ENCODE measurements at places on chromosomes 16 and 17.

DNA sequence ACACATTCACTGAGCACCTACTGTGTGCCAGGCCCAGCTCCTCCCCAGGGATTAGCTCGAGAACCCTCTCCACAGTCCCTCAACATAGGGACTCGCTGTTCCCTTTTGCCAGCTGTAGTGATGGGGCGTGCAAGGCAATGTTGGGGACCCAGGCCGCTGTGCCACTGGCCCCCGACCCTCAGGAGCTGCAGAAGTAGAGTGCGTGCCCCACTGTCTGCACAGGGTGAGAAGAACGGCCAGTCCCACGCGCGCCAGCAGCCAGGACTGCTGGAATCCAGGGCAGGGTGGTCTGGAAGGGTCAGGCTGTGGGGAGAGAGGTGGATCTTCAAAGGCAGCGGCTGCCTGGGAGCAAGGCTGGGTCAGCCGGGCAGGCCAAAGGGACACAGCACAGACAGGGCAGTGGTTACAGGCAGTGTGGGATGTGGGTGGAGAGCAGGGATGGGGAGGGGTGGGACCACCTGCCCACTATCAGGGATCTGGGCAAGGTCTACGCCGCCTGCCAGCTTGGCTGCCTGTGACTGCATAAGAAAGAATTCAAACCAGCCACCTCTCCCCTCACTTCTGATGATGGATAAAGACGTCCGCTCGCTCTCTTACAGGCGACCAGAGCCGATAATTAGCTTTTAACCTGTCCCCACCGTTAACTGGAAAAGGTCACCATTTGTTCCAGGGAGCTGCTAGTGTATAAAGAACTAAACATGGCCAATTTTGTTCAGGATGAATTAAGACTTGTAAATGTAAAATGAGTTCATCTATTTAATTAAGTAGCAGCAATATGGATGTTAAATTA, 86.7 kb upstream of the GSE1 start:
- no peak for DNase-seq

DNA sequence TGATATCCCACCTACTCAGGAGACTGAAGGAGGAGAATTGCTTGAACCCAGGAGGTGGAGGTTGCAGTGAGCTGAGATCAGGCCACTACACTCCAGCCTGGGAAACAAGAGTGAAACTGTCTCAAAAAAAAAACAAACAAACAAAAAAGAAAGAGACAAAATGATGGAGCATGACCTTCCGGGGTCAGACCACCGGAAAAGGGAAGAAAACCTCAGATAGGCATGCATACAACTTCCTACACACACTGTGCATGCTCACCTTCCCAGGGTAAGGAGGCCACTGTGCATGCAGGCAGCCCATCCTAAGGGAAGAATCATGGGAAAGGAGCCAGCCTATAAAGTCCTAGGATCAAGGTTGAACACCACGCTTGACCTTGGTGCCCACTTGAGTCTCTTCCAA, 9.6 kb upstream of the MAPK3 start:
- DNase-seq = no peak

DNA sequence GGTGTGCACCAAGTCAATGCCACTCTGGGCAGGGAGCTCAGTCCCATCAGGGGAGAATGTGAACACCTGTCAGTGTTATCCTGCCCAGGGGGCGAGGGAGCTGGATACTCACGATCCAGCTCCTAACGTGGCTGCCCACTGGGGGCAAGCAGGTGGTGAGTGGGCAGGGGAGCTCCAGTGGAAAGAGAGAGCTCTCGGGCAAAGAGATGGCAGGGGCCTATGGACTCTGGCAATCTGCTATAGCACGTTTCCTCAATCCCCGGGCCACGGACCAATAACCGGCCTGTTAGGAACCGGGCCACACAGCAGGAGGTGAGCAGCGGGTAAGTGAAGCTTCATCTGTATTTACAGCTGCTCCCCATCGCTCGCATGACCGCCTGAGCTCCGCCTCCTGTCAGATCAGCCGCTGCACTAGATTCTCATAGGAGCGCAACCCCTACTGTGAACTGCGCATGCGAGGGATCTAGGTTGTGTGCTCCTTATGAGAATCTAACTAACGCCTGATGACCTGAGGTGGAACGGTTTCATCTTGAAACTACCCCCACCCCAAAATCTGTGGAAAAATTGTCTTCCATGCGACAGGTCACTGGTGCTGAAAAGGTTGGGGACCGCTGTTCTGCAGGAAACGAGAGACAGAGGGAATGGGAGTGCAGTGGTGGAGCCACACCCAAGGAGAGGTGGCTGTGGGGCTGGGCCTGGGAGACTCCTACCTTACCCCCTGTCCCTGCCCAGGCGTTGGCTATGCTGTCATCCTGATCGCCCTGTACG, 15.6 kb downstream of the SLC6A2 start:
- DNase-seq = peak; percentile 3

- peak; percentile 79 for DNase-seq
Observed at GRCh38 chr16:88558457-88559442, 11.5 kb upstream of the ZC3H18 start.

- no peak for DNase-seq
Observed at GRCh38 chr17:47295874-47296255, 27.9 kb upstream of the EFCAB13 start.

DNA sequence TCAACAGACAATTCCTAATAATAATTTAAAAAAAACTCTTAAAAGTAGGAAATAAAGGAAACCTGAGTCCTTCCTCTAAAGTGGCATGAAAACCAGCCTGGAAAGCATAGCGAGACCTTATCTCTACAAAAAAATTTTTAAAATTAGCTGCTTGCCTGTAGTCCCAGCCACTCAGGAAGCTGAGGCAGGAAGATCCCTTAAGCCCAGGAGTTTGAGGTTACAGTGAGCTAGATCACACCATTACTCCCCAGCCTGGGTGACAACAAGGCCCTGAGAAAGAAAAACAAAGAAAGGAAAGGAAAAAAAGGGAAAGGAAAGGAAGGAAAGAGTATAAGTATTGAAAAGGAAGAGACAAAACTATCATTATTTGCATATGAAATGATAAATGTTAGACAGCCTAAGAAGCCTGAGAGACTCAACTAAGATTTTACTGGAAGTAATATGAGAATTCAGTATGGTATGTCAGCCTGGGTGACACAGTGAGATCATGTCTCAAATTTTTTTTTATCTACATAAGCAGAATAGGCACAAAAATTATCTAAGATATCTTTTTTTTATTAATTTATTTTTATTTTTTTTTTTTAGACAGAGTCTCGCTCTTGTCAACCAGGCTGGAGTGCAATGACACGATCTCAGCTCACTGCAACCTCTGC, 113.0 kb downstream of the GOSR1 start:
- no peak for DNase-seq

DNA sequence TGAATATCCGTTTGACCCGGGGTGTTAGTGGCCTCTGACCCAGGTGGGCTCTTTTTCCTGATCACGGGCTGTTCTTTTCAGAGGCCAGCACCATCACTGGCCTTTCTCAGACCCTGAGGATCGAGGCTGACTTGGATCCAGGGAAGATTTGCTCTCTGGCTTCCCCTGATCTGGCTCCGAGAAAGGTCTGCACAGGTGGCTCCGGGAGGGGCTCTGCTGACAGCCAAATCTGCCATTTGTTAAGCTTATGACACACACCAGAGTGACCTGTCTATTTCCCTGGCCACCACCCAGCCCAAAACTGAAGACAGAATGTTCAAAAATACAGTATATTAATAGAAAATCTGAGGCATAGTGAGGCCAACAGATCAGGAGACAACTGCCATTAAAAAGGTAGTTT, 221.8 kb upstream of the TNRC6C start:
- DNase-seq = no peak

DNA sequence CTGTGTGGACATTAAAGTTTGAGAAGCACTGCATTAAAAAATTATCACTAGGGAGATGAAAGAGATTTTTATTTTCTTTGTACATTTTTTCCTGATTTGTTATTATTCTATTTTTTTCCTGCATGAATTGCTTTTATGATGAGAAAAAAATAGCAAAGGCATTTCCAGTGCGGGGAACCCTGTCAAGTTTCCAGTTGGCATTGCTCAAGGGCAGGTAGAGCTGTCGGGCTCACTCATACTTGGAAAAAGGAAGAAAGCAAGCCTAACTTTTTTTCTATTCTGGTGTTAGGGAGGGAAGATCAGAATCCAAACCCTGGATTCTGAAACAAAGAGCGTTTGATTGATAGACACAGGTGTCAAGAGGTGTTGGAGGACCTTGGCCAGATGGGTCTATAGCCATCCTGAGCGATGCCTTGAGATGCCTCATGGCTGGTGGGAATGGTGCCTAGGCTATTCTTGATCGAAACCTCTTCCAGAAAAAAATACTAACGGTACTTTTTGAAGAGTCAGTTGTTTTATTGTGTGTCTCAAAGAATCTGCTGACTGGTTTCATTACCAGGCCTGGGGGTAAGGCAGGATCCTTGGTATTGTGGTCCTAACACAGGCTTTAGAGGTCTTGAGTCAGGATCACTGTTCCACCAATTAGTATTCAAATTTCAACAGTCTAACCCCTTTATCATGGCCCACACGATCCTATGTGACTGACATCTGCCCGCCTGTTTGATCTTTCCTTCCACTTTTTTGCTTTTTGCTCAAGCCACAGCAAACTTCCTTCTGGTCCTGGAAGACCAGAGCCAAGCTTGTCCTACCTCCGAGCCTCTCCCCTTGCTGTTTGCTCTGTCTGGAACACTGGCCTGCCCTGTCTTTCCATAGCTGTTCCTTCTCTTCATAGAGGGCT, 20.1 kb downstream of the SNX29 start:
- DNase-seq = no peak

DNA sequence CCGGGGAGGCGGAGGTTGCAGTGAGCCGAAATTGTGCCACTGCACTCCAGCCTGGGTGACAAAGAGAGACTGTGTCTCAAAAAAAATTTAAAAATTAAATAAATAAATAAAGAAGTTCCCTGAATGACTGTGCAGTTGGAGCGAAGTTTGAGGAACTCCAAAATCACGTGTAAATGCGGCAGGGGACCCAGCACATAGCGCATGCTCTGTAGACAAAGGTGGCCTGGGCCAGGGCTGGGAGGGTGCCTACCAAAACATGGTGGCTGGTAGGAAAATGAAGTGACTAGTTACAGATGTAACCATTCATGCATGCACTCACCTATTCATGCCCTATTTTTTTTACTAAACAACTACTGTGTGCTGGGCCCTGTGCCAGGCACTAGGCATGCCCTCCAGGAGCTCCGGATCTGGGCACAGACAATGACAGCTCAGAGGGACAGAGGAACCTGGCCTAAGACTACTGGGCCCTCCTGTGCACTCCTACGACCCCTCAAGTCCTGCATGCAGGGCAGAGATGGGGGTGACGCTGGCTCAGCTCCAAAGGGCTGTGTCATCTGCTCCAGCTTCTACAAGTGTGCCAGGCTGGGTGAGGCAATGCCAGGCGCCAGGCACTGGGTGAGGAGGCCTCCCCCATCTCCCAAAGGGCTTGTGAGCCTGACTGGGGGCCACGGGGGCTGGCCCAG, 65.3 kb downstream of the RMI2 start:
- no peak for DNase-seq

DNA sequence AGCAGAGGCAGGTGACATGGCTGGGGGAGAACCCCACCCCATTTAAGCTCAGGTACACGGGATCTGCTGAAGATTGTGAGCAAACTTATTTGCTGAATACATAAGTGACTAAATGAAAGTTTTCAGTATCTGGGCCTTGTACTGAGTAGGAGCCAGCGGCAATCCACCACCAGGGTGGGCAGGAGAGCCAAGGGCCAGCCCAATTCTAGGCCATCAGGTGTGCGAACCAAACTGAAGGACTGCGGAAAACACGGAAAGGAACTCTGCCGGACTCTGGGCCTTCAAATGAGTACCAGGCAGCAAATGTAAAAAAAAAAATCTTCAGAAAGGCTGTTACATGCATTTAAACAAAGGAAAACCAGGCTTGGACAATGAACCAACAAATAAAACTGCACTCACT, 19.7 kb downstream of the ARHGAP17 start:
- no peak for DNase-seq

DNA sequence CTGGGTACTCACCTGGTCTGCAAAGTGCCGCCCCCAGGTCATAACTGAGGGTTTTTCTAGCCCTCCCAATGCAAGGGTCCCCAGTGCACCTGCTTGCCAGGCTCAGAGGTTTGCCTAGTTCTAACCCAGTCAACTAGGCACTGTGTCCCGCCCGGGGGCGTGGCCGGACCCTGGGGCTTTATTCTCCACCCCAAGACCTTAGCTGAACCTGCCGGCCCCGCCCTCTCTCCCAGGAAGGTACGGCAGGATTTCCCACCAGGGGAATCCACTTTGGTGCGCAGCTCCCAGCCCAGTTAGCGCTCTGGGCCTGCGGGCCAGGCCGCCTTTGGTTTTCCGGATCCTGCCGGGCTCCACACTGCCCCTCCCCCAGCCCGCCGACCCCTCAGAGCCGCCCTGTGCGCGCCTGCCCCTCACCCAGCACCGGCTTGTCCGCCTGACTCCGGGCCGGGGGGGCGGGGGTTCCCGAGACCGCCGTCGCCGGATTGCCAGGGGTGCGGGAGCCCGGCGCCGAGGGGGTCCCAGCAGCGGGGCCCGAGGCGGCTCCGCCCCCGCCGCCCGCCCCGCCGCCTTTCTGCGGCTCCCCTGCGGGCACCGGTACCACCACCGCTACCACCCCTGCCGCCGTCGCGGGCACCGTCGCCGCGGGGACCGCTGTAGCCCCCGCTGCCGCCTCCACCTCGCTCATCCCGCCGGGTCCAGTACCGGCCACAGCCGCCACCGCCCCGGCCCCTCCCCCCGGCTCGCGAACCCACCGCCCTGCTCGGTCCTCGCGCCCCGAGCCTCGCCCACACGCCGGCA, 424 bp downstream of the YBX2 start:
- peak; percentile 63 for DNase-seq

DNA sequence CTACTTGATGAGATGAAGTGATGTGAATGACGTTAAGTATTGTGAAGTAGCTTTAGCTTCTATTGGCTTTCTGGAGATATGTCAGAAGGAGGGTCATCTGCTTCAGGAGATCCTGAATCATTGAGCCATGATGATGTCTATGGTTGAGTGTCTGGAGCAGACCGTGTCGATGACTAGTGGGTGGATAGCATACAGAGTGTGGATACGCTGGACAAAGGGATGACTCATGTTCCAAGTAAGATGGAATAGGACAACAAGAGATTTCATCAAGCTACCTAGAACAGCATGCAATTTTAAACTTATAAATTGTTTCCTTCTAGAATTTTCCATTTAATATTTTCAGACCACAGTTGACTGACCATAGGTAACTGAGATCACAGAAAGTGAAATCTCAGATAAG, 116.1 kb upstream of the RBBP6 start:
- no peak for DNase-seq

DNA sequence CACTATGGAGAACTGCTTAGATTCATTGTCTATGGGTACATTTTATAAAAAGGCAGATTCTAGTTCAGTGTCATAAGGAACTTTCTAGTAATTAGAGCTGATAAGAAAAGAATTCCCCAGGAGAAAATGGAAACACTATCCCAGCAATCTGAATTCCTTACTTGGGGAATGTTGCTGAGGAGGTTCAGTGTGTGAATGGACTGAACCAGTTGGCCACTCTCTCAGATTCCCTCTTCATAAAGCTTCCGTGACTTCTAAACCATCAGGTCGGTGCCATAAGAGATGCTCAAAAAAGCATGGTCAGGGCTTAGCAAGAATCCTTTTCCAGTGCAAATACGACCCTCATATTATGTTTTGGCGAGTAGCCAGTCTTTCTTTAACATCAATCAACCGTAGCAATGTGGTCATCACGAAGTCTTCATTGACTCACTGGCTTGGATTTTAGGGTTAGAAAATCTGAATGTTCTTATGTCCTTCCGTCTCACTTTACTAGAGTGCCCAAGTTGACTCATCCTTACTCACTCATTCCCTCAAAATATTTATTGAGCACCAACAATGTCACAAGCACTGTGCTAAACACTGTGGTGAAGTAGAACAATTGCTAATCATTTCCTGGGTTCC, 102.7 kb upstream of the HLF start:
- DNase-seq = no peak

Data from K562 (cell line).